ENCODE measurements at places on chromosomes 11 and 22.

DNA sequence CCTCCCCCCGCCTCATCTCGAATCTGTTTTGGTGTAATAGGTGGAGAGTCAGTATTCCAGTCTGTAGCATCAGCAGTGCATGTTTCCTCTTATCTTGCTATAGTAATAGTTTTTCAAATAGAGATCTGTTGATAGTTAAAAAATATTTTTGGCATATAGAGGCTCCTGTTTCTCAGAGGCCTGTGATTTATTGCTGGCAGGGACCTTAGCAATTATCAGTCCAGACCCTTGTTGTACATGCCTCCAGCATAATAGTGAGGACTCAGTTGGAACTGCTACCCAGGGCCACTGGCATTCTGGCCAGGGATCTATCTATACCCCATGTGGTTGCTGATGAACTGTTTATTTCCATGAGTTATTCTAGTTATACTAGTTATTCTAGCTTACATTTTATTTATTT is 52.6 kb downstream of the SPECC1L start:
- no peak for DNase-seq

- DNase-seq, result no peak
Measured at GRCh38 chr11:107683061-107683460, 28.8 kb downstream of the SLN start.

DNA sequence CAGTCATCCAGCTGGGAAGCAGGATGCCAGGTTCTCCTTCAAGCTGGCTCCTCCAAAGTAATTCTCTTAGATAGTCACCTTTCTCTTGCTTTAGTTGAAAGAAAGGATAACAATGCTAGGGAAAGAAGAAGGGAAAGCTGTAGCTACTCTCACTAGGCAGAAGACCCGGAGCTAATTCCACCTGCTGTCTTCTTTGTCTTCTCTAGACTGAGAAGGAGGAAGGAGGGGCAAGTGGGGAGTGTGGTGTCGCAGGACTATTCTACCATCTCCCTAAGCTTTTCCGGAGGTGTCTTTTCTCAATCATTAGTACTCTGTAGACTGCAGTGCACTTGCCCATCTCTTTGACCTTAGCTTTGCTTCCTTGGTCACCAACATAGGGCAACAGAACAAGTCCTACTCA is 162.8 kb downstream of the NCAM1 start:
- no peak for DNase-seq

- DNase-seq, result no peak
Measured at GRCh38 chr22:17853073-17853472, 78.8 kb upstream of the BID start.

DNA sequence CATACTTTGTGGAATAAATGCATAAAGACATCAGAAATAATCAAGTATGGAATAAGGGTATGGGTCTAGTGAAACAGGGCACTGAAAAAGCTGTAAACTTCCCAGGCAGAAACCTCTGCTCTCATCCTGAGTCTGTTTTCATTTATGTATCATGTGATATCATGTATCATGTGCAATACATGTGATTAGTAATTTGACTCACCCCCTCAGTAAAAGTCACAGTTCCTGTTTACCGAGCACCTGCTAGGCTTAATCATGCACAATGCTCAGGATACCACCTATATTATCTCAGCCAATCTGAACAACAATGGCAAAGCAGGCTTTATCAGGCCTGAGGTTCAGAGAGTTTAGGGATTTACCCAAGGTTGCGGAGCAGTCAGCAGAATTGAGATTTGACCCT is 250.6 kb upstream of the TENM4 start:
- DNase-seq, result no peak

- DNase-seq, result no peak
Measured at GRCh38 chr11:121453589-121454299, 977 bp upstream of the SORL1-AS1 start.

DNA sequence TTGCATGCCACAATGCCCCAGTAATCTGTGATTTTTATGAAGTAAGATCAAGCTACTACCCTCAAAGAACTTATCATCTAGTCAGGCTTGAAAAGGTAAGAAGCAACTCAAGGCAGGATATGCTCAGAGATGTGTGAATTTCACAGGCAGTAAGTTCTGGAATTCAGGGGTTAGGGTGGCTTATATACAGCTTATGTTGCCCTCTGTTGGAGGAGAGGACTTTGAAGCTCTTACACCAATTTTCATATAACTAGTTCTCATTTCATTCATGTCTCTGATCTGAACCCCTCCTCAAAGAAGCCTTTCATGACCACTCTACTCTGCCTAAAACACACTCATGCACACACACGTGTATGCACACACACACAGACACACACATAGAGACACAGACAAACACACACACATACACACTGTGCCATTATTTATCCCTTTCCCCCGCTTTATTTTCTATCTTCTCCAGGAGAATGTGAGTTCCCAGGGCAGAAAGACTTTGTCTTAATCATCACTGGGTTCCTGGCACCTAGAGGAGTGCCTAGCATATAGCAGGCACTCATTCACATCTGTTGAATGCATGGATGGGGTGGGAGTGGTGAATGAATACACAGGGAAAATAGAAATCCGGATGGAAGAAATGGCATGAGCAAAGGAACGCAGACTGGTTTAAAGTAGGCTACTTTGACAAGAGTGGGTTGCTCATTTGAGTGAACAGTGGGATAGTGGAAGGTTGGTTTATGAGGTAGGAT is 220.7 kb upstream of the ZBED5 start:
- no peak for DNase-seq

DNA sequence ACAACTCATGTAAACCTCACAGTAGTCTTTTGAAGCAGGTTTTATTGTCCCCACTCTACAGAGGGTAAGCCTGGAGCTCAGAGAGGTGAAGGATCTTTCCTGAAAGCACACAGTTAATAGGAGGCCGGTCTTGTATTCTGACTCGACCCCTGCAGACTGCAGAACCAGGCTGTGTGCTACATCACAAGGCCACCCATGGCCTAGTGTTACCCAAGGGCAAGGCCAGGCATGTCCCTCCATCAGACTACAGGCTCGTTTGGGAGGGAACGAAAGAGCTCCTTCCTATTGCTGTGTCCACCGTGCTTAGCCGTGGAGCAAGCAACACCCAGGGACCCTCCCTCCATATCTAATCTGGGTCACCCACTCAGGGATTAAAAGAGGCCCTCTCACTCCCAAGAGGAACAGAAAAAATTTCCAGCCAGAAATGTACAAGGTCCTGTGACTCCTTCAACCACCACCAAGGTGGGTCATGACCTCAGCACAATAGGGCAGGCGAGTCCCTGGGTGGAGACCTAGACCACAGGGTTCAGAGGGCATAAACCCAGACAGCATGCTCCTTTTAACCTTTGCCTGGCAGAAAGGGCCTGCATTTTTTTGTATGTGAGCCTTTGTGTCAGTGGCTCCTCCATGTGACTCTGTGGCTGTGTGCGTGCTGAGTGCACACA is 6.3 kb upstream of the SMIM35 start:
- DNase-seq, result no peak

GRCh38 chr11:108364159-108364558 is 103.2 kb downstream of the C11orf65 start:
- DNase-seq, result no peak

DNA sequence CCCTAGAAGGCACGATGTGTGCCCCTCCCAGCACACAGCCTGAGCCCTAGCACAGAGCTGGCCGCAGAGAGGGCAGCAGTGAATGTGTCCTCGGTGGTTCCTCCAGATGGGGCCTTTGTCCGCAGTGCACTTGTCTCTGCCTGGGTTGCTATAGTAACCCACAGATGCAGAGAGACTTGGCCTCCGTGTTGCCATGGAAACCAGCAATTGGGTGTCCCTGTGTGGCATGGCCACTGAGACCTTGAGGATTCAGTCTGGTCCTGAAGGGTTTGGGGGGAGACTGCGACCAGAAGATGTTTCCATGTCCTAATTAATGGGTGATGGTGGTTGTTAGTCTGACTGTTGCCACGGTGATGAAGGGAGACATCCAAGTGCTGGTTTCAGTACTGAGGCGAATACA is 42.6 kb upstream of the TUB start:
- no peak for DNase-seq

DNA sequence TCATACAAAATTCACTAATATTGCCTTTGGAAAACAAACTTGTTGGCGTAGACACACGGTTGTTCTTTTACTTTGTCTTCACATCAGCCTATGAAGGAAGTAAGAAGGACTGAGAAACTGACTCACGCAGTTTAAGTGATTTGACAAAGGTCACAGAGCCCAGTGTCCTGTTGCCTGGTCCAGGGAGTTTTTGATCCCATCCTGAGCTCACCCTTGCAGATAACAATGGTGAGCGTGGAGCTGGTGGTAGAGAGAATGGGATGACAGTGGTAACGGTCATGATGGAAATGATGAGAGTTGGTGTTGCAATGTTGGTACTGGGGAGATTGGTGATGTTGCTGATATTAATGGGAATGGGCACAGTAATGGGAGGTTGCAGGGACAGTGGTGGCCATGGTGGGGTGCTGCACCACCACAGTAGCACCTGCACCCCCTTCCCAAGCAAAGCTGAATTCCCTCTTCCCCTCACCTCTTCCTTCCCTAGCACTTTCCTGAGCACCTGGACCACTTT is 22.0 kb downstream of the CREB3L1 start:
- DNase-seq, result no peak

- DNase-seq, result no peak
Measured at GRCh38 chr11:3155691-3156258, 9.3 kb downstream of the OSBPL5 start.

GRCh38 chr22:37267661-37268413 is 14.5 kb upstream of the CYTH4 start:
- no peak for DNase-seq

- DNase-seq, result peak; percentile 6
Measured at GRCh38 chr22:19679522-19680101, 34.7 kb upstream of the SEPTIN5 start.

DNA sequence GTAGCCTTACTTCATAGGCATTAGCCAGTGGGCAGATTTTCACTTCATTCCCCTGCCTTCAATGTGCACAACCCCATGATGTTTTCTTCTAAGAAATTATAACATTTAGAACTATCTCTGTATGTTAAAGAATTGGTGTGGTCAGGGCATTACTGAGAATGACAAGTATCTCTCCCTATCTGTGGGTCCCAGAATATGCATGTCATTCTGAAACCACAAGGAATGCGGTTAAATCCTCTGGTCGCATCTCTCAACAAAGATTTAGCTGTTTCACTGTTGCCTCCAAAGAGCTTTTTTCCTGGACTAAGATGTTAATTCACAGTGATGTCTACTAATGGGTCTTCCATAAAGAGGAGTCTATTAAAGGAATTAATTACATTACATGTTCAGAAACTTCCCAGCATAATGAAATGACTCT is 62.7 kb downstream of the LIF start:
- no peak for DNase-seq

GRCh38 chr11:34049028-34049427 is 2.5 kb upstream of the CAPRIN1 start:
- no peak for DNase-seq

DNA sequence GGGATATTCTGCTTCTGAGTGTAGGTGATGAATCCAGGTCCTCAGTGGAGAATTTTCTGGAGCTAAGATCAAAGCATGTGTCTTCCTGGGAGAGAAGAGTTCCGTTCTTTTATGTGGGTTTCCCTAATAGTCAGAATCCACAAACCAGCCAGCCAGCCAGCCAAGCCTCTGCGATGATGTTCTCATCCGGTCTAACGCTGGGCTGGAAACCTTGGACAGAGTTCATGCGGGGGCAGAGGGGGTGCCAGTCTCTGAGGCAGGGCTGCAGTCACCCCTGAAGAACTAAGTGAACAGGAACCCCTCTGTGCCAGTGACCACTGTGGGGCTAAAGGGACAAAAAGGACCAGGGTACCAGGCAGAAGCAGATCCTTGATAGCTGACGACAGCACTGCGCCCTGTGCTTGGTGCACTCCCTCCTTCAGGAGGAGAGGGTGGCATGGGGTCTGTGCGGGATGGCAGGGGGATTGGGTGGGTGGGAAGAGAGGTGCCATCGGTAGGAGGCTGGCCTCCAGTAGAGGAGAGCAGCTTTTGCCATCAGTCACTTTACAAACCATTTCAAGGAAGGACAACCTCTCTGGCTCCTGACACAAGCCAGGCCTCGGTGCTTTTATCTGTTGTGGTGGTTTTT is 27.1 kb downstream of the ADAMTS15 start:
- DNase-seq, result no peak

GRCh38 chr11:72364754-72365153 is 69.6 kb downstream of the CLPB start:
- DNase-seq, result no peak

DNA sequence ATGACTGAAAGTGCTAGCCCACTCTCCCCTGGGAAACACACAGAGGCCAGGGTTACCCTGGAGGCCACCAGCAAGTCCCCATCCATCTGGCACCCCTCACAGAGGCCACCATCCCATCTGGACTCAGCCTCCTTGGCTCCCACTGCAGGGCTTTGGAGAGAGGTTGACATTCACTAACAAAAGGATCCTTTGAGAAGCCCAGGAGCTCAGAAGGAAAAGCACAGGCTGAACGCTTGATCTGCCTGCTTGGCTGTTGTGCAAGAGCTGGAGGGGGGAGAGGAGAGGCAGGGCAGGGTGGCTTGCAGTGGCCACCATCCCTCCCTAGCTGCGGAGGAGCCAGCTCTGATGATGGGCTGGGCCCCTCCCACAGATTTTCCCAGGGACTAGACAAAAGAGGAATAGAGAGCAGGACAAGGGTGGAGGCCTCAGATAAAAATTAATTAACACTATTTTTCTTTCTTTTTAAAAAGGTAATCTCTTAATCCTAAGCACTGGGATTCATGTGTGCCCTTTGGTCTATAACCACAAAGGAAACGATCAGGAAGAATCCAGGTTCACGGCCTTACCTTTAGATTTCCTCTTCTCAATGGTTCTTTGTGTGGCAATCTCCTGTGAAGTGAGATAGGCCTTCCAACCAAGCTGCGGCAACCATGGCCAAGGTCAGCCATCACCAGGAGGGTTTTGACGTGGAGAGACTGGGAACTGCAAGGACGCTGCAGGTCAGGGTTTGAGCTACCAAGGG is 154.7 kb downstream of the BARX2 start:
- DNase-seq, result no peak

- no peak for DNase-seq
Measured at GRCh38 chr11:74169738-74170458, 904 bp downstream of the C2CD3 start.

DNA sequence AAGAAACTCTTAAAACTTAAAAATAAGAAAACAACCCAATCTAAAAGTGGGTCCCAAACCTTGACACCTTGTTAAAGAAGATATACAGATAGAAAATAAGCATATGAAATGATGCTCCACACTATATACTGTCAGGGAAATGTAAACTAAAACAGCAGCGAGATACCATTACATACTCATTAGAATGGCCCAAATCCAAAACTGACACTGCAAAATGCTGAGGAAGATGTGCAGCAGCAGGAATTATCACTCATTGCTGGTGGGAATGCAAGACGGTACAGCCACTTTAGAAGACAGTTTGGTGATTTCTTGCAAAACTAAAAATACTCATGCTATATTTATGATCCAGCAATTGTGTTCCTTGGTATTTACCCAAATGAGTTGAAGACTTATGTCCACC is 5.0 kb upstream of the RNF26 start:
- no peak for DNase-seq

- no peak for DNase-seq
Measured at GRCh38 chr22:42799461-42800405, 57.3 kb downstream of the ARFGAP3 start.

Measured in stimulated activated CD8-positive, alpha-beta memory T cell treated with anti-CD3 and anti-CD28 coated beads, Interleukin-12 subunit alpha, Interleukin-12 subunit beta, amount 100 ng/mL, for 4 hours (primary cell).